ENCODE measurements at places on chromosomes 2 and 18.
A peak's percentile ranks its signal among the peaks of the same experiment; 100 is the strongest.

GRCh38 chr18:36526611-36527010, 229.1 kb downstream of the FHOD3 start:
- no peak for DNase-seq

- no peak for DNase-seq
Measured at GRCh38 chr2:190501702-190502407, 32.7 kb downstream of the NEMP2 start.

- no peak for DNase-seq
Measured at GRCh38 chr2:231399853-231400680, 4.6 kb downstream of the B3GNT7 start.

DNA sequence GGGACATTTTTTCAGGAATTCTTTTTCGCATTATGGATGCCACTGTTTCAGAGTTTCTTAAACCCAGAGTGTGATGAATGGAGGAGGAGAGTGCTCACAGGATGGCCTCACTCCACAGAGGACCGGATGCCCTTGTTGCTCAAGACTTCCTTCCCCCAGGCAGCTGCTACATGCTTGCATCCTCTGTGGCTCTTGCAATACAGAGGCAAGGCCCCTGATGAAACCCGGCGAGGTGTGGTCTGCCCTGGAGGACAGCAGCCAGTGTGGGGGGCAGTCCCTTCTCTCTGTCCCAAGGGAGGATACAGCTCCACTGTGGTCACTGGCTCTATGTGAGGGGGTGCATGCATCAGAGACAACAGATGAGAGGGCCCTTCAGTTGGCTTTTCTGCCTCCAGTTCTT, 109.6 kb downstream of the SH3RF3 start:
- peak; percentile 55 for DNase-seq

DNA sequence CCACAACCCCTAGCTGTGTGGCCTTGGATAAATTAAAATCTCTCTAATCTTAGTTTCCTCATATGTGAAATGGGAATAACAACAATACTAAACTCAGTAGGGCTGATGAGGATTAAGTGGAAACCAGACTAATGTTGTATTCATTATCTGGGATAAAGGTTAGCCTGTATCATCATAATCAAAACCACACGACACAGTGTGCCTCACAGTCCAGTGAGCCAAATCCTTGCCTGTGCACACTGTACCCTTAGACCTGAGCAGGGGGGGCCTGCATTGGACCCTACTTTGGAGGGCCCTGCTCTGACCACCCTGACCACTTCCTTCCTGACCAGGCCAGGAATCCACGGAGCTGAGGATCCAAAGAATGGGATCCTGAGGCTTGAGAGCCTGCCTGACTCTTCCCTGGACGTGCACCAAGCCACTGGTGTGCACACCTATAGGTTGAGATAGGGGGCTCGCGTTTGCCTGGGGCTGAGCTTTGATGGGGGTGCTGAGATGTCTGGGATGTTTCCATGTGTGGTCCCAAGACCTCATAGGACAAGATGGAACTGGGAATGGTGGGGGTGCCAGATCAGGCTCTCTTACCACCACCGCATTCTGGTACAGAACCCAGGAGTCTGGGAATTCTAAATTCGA, 69.7 kb downstream of the TGOLN2 start:
- DNase-seq = no peak
